ENCODE measurements at places on chromosomes 4 and X.

- DNase-seq, result no peak
Measured at GRCh38 chr4:3414421-3415279, 27.1 kb upstream of the HGFAC start.

- no peak for DNase-seq
Measured at GRCh38 chrX:39425124-39425806, 624.0 kb downstream of the MID1IP1 start.

DNA sequence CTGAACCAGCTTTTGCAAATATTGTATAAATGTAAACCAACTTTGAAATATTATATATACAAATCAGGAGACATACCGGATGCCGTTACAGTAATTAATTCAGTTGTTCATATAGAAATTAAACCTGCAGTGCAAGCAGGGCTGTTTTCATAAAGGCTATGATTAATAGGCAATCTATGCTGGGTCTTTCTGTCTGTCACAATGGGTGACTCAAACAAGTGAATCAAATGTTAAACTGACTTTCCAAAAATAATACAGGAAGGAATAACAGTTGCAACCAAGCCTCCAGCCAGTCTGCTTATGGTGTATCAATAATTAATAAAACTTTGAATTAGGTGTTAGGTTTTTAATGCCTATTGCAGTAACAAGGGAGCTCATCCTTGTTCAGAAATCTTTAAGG is 43.9 kb downstream of the GABRB1 start:
- DNase-seq, result no peak

GRCh38 chr4:183323295-183323694 is 1.1 kb upstream of the CLDN24 start:
- no peak for DNase-seq

DNA sequence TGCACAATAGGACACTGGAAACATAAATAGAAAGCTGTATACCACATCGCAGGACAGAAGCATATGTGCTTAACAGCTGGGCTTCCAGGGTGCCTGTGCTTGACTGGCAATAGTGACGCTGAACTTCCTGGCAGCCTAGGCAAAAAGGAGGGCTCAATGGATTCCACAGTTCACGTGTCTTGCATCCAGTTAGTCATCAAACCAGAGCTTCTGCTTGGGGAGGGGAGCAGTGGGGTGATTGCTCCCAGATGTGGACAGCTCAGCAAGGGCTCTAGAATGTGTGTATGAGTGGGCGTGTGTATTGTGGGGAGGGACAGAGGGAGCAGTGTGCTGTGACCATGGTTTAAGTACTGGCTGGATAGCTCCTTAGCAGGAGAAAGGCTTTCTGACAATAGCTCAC is 2.3 kb downstream of the PRRG3 start:
- no peak for DNase-seq

DNA sequence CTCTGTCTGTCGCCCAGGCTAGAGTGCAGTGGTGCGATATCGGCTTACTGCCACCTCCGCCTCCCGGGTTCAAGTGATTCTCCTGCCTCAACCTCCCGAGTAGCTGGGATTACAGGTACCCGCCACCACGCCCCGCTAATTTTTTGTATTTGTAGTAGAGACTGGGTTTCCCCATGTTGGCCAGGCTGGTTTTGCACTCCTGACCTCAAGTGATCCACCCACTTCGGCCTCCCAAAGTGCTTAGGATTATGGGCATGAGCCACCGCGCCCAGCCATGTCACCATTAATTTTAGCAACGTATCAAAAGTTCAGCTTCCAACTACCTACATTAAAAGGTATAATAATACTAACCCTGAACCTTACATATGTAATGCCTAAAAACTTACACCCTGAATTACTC is 940 bp upstream of the UTP3 start:
- no peak for DNase-seq

DNA sequence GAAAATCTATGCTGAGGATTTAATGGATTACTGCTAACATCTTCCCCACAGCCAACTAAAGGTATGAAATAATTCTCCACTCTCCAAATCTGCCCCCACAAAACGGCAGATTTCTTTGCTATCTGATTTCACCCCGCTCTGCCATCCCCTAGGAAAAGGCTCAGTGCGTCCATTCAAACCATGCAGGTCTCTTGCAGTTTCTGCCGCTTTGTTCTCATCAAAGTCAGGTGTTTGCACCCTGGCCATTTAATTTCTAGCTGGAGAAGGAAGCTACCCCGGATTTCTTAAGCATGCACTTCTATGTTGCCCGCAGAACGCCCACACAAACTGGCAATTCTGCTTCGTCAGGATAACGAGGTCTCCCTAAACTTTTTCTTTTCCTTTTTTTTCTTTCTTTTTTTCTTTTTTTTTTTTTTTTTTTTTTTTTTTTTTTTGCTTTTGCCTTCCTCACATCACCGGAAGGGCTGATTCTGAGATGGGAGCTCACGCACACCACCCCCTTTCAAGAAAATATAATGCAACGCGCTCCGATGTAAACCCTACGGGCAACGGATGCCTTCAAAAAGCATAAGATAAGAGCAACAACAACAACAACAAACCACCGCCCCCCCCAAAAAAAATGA is 3.3 kb downstream of the NLGN4X start:
- DNase-seq, result no peak
